Body of pancreas (tissue), 4 donors: ENCODE measurements at places on chromosomes 11 and 22.

- DNase-seq: no peak
Measured at GRCh38 chr11:121933694-121934093, 182.3 kb downstream of the BLID start.

GRCh38 chr22:25488244-25489020 is 76.0 kb upstream of the GRK3 start:
- DNase-seq: peak; percentile 86

- no peak for DNase-seq
Measured at GRCh38 chr11:119218141-119218878, 12.2 kb downstream of the CBL start.

DNA sequence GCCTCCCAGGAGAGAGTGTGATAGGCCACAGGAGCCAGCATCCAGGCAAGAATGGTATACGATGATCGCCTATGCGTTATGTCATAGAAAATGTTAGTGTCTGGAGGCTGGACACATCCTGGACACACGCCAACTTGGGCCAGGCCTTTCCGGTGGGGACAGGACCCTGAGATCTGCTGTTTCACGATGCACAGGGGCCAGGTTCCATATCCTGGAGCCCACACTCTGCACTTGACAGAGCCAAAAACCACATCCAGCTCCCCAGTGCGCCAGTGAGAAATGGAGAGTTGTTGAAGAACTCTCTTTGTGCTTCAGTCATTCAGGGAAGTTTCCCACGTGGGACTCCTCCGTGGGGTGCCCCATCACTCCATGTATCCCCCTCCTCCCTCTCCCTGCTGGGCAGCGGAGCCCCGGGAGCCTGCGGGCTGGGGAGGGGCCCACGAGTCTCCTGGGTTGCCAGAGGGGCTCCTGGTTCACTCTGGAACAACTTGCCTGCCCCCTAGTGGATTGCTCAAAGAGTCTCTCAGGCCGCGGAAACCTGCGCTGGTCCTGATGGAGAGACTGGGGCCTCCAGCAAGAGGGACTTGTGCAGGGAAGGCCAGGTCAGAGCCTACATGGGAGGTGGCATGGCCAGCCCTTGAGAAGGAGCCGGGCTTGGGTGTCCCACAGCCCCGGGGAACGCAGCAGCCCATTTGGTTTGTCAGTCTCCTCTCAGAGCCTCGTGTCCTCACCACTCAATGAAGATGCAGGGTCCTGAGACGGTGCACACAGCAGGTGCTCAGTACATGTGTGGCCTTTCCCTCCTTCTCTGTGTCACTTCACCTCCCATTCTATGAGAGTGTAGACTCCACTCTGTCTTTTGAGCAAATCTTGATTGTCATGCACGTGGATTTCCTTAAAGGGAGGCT is 10.2 kb upstream of the LRRC32 start:
- DNase-seq: peak; percentile 68

GRCh38 chr11:12388173-12388572 is 10.8 kb downstream of the PARVA start:
- DNase-seq: no peak

DNA sequence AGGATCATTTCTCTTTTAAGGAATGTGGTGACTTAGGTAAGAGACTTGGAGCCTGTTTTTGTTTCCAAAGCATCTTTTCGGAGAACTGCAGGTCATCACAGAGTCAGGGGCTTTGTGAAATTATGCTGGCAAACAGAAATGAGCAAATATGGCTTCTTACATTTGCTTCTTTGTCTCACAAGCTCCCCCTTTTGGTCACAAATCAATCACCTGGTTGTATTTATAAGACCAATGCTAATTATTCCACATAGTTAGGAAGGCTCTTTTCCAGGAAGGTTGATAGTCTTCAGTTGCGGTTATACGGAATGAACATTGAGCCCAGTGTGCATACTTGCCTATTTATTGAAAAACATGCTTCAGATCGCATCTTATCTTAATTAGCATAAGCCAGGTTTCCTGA is 34.6 kb upstream of the CEP126 start:
- peak; percentile 38 for DNase-seq

DNA sequence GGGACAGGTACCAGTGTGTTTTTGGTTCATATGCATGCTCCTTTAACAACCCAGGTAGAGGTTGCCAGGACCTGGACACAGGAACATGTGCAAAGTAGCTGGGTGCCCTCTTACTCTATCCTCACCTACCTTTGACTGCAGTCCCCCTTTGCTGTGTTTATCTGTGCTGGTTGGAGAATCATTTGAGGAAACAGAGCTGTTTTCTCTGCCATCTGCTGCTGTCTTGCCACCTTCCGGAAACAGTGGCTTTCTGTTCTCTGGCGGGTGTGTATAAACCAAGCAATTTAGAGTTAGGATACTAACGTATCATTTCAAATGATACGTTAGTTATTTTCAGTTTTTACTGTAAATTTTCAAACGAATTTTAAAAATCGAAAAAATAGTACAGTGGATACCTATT is 171.9 kb upstream of the TTC12 start:
- no peak for DNase-seq

GRCh38 chr11:33965032-33965431 is 73.2 kb upstream of the LMO2 start:
- DNase-seq: no peak

- DNase-seq: peak; percentile 55
Measured at GRCh38 chr22:45441138-45441537, 27.6 kb downstream of the RIBC2 start.

- no peak for DNase-seq
Measured at GRCh38 chr11:34819740-34820482, 96.3 kb downstream of the APIP start.

GRCh38 chr11:2728663-2729332 is 29.0 kb upstream of the KCNQ1OT1 start:
- DNase-seq: peak; percentile 75

DNA sequence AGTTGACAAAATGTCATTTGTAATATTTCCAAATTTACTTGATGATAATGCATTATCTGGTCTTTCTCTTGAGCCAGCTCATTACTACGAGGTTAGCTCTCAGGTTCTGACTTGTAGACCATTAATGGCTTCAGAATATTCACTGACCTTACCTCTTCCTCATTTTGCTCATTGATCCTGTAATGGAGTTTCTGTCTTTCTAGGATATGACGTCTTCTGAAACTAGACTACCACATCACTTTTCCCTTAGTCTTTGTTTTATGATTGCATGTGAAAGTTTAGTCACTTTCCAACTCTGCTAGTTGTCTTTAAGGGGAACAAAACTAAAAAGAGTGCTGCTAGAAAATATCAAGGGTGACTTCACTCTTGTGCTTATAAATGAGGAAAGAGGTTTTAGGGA is 697.6 kb downstream of the JRKL start:
- no peak for DNase-seq

DNA sequence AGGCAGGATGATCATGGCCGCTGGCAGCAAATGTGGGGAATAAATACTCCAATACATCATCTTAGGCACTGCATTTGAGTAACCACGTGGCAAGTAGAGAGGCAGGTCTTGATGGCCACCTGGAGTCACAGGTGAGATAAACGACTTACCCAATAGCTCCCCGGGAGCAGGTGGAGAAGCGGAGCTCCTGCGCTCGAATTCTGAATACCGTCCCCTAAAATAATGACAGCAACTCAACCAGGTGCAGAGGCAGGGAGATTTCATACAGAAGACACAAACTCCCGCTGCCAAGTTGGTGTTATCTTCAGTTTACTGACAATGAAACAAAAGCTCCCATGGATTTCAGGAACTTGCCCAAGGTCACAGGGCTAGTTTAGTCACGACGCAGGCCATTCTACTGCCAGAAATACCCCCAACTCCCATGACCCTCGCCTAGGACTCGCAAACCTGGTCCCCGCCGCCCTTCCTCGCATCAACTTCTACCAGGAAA is 437 bp downstream of the SLC43A3 start:
- no peak for DNase-seq
